ENCODE measurements at places on chromosomes 16 and 17.

DNA sequence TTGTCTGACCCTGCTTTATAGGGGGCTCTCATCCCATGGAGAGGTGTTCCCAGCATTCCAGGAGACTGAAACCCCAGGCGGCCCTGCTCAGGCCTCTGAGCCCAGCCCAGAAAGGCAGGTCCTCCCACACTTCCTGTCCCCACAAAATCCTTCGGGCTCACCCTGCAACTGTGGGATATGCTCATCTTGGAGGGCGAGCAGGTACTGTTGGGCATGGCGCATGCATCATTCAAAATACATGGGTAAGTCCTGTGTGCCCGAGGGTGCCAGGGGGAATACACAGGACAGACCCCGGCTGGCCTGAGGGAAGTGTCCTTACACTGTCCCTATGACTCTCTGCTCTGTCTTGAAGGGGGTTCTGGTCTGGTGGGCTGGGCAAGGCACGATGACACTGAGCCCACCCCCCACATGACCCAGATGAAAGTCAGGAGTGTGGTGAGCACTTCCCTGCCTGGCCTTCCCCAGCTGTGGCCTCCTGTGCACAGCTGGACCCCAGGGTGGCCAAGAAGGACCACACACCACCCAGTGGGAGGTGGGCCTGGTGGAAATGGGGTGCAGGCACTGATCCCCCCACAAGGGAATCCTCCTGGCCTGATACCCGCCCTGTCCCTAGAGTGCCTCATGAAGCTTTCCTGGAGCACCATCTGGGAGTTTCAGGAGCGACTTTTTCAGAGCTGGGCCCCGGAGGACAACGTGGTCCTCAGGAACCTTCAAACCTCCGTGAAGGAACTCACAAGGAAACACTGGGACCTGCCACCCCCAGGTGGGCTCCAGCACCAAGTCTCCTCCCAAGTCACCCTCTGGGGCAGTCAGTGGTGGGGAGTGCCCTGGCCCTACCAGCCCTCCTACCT, 46.7 kb downstream of the USP22 start:
- no peak for DNase-seq

DNA sequence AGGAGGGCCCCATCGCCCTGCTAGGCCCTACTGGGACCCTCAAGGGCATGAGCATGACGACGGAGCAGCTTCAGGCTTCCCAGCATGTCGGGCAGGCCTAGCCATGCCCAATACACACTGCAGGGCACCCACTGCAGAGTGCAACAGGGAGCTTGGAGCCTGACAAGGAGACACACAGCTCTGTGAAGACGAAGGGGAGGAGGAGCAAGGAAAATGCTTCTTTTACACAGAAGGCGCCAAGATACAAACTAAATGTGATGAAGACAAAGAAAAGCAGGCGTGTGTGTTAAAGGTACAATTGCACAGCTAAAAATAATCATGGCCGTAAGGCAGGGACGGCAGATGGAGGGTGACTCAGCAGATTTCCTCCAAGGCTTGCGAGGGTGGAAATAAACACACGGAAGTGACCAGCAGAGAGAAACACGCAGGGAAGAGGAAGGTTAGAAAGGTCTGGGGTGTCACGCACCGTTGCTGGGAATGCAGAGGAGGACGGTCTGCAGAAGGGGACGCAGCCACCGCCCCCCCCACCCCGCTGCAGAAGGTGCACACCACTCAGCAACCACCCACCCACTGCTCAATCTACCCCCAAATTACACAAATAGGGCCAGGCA, 108.5 kb downstream of the ZNF778 start:
- DNase-seq: no peak

DNA sequence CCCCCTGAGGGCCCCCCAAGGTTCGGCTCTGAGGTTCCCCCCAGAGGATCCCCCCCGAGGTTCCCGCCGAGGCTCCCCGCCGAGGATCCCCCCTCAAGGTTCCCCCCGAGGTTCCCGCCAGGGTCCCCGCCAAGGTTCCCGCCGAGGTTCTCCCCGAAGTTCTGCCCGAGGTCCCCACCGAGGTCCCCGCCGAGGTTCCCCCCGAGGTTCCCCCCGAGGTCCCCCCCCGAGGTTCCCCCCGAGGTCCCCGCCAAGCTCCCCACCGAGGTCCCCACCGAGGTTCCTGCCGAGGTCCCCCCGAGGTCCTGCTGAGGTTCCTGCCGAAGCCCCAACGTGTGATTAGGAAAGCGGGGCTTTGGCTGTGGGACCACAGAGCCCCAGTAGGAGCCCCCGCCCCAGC, 32.2 kb upstream of the SSTR5 start:
- no peak for DNase-seq

- no peak for DNase-seq
Observed at GRCh38 chr17:1481736-1482135, 10.8 kb downstream of the MYO1C start.

- DNase-seq: no peak
Observed at GRCh38 chr16:11448796-11449416, 103.6 kb downstream of the RMI2 start.

- no peak for DNase-seq
Observed at GRCh38 chr16:88487920-88488851, 35.1 kb downstream of the ZFPM1 start.

GRCh38 chr17:79811011-79811867, 14.4 kb upstream of the CBX8 start:
- no peak for DNase-seq

DNA sequence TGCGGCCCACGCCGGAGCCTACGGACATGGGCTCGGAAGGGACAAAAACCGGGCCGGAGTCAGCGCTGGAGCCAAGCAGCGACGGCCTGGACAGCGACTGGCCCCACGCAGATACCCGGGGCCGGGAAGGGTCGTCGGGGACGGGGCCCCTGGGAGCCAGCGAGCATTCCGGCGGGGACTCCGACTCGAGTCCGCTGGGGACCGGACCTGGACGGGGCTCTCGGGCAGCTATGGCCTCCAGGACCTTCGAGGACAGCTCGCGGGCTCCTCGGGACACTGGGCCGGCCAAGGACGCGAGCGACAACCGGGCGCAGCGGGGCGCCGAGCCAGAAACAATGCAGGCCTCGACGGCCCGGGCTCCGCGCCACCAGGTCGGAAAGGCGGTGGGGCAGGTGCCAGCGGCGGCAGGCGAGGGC, 1.0 kb downstream of the MYO15B start:
- DNase-seq: no peak

DNA sequence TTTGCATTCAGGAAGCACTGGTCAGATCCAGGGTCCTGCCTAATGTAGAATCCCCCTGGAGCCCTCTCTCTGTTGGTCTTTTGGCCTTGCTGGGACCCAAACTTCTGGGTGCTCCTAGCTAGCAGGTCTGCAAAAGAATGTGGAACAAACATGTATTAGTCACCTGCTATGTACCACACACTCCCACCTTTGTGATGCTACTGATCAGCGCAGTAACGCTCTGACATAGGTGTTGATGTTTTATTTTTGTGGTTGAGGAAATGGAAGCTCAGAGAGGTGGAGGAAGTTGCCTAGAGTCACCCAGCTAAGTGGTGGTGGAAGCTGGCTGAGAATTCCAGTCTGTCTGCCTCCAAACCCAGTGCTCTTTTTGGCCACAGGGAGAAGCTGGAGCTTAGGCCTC, 35.8 kb upstream of the LGALS9 start:
- no peak for DNase-seq

GRCh38 chr16:55301385-55302008, 22.5 kb upstream of the IRX6 start:
- DNase-seq: no peak

- DNase-seq: peak; percentile 78
Observed at GRCh38 chr17:43356999-43357398, 41.8 kb upstream of the ARL4D start.

- DNase-seq: no peak
Observed at GRCh38 chr16:89623511-89624261, 10.2 kb downstream of the DPEP1 start.

DNA sequence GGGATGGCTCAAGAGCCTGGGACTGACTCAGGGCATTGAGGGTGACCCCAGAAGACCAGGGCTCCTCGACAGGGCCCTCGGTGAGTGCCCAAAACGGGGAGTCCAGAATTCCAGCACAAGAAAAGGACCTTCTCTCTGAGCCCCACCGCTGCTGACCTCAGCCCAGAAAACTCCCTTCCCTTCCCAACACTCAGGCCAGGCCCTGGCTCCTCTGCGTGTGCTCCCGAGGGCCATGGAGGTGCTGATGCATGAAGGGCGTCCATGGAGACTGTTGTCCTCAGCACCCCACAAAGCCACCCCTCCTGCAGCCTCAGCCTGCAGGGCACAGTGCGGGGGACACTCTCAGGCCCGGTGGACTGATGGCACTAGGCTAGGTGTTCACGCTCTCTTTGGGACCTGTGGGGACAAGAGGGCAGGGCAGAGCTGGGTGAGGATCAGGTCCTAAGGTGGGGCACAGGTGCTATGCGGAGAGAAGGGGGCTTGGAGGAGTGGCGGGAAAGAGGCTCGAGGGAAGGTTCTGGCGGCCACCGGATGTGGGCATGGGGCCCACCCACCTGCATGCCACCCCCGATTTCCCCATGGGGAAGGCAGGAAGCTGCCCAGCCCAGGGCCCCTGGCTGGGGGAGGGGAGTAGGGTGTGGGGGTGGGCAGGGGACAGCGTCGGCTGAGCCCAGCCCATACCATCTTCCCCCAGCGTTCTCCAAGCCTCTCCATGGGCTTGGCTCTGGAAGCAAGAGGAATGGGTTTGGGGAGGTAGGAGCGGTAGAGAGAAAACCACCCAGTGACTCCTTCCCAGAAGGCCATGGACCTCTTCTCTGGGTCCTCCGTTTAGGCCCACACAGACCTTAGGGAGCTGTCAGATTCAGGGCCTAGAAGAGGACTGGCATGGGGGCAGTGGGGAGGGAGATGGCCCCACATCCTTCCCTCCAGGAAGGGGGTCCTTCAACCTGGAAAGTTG, 4.5 kb upstream of the TSPOAP1 start:
- no peak for DNase-seq

- DNase-seq: no peak
Observed at GRCh38 chr17:77444628-77444983, 303.8 kb downstream of the SEC14L1 start.

DNA sequence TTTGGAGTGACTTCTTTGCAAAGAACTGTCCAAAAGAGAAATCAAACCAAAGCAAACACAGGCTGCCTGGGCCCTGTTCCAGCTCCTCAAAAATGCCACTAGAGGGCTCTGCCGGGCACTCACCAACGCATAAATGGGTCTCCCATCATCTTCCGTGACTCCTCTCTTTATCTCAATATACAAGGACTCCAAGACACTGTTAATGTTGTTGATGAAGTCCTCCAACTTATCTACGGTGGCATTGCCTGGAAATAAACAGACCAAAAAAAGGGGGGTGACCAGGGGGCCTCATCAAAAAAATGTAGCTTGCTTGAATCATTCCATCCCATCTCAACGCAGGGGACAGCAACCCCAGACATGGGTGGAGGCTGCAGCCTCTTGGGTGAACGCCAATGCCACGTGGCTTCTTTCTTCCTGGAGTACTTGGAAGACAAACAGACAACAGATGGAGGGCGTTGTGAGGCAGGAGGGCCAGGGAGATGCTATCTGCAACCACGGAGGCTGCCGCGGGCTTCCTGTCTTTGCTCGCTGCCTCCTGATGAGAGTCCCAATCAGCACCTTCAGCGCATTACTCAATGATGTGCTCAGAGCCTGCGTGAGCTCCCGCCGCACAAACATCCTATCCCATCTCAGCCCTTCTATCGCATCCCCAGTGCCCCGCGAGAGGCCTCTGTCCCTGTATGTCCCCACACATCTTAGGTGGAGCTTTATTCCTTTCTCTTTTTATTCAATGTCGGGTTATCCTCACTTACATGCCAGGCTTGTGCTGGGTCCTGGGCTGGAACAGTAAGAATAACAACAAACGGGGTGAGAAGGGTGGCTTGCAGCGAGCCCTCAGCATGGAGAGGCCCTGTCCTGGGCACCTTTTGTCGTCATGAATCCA, 32.0 kb downstream of the KDM8 start:
- no peak for DNase-seq

- DNase-seq: no peak
Observed at GRCh38 chr17:32136856-32137255, 5.4 kb upstream of the RHOT1 start.

- no peak for DNase-seq
Observed at GRCh38 chr17:73293480-73293911, 18.3 kb downstream of the CDC42EP4 start.

DNA sequence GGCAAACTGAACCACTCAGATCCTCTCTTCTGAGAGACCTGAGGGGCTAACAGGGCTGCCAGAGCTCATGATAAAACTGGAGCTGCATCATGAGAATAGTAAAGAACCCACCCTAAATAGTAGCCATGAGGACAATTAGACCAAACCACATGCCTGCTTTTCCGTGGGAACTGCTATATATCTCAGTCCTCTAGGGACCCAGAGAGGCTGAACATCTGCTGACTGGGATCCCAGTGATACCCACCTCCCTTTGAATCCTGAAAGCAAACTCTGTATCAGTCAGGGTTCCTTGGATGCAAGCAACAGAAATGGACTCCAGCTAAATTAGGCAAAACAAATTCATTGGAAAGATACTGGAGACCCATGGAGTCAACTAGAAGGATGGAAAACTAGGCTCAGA, 6.5 kb downstream of the MT1X start:
- DNase-seq: no peak

- no peak for DNase-seq
Observed at GRCh38 chr16:8675183-8676159, 1.1 kb downstream of the ABAT start.

DNA sequence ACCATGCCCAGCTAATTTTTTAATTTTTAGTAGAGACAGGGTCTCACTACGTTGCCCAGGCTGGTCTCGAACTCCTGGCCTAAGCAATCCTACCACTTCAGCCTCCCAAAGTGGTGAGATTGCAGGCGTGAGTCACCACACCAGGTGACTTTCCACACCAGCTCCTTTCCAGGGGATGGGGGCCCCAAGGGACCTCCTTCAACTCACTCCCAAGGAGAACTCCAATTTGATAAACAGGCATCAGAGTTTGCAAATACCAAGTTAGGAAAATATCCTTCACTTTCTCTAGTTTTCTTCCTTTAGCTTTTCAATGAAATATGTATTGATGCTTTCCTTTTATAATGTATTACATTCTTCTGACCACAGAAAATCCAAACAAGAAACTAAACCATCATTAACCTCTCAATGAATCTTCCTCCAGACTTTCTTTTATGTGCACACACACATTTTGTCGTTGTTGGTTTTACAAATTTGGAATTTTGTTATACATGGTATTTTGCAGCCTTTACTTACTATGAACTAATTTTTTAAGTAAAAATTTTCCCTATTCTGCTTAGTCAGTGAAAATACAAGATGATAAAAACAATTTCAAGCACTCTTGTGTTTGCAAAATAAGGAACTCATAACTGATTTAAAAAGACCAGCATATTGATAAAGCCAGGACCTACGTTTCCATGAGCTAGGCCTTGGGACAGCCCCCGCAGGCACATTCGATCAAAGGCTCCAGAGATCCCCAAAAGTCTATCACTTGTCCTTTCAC, 32.0 kb downstream of the GAS7 start:
- DNase-seq: no peak

- DNase-seq: no peak
Observed at GRCh38 chr17:17122781-17123483, 80.7 kb downstream of the MPRIP start.

- DNase-seq: no peak
Observed at GRCh38 chr17:78842881-78843565, 2.4 kb upstream of the USP36 start.

DNA sequence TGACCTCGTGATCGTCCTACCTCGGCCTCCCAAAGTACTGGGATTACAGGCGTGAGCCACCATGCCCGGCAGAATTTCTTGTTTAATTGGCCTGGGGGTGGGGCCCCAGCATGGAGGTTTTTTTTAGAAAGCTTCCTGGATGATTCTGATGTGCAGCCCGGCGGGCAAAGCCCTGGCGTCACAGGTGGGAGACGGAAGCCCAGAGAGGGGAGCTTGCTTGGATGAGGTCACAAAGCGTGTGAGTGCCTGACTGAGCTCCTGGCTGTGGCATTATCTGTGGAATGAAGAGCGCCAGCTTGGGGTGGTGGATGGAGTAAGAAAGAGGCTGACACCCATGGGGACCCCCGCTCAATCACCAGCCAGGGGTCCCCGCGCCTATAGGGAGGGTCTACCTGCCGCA, 4.1 kb downstream of the VASN start:
- DNase-seq: no peak
